ENCODE measurements at places on chromosomes 12 and 14. TPM values are rescaled to one million over a fixed set of nuclear protein-coding genes. Genes with fewer than 3 reads are reported as not detected.

DNA sequence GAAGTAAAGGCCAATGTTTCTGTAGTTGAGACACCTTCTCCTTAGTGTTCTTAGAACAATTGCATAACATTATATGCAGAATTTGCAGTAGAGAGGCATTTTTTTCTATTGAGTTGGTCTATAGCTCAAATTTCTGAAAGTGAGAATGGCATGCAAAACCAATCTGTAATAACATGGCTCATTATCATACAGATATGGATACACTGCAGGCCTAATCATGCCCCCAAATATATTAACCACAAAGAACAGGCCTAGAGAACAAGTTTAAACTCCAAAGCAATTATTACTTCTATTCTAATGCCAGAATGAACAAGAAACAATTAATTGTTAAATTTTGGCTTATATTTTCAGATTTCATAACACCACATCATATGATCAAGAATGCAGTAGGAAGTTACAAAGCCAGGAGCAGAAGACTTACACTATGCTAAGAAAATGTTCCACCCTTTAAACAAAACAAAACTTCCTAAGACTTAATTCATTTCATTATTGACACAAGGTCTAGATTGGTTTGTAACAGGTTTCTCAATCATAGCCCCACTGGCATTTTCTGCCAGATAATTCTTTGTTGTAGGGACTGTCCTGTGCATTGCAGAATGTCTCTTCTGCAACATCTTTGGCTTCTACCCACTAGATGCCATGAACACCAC lies 26.9 kb downstream of the TMTC1 start:
- H3K36me3 ChIP-seq: peaks cover 24% of the 10 kb centered on the region
- H3K4me3 ChIP-seq: no peak overlapping the region
- no peak overlapping the region for H3K27ac ChIP-seq
- peaks cover 13% of the 10 kb centered on the region for H3K4me1 ChIP-seq
- DNase-seq: no peak
- H3K27me3 ChIP-seq: no peaks in the 10 kb centered on the region

GRCh38 chr12:46921764-46922133 lies 96.0 kb upstream of the SLC38A4 start:
- no peak overlapping the region for H3K27ac ChIP-seq
- no peak overlapping the region for H3K4me3 ChIP-seq
- no peaks in the 10 kb centered on the region for H3K27me3 ChIP-seq
- no peak for DNase-seq

DNA sequence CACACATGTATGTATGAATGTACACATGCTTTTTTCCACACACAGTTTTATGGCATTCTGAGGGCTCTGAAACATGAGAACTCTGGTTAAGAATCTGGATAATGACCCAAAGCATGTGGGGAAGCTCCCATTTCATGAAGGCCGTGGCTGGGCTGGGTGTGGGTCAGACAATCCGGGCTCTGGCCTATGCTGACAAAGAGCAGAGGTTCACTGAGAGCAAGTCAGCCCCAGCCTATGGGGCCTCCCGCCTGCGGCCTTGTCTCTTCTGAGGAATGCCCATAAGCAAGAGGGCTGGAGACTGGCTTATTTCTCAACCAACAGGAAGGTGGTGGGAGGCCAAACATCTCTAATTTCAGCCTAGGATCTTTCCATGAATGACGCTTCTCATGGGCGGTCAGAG lies 8.5 kb downstream of the MYH6 start:
- no peaks in the 10 kb centered on the region for H3K4me1 ChIP-seq
- H3K36me3 ChIP-seq: peaks cover 39% of the 10 kb centered on the region
- peak; percentile 25 for DNase-seq

GRCh38 chr14:76371066-76371465 lies 4.9 kb upstream of the ESRRB start:
- H3K4me3 ChIP-seq: no peak overlapping the region
- no peaks in the 10 kb centered on the region for H3K36me3 ChIP-seq
- H3K4me1 ChIP-seq: peaks cover 2% of the 10 kb centered on the region
- no peaks in the 10 kb centered on the region for H3K27me3 ChIP-seq
- no peak for DNase-seq
- H3K27ac ChIP-seq: no peak overlapping the region

- DNase-seq: no peak
- H3K4me3 ChIP-seq: no peak overlapping the region
- H3K27me3 ChIP-seq: no peaks in the 10 kb centered on the region
- H3K4me1 ChIP-seq: no peaks in the 10 kb centered on the region
Observed at GRCh38 chr14:23939607-23940326, 13.8 kb upstream of the DHRS4 start.

DNA sequence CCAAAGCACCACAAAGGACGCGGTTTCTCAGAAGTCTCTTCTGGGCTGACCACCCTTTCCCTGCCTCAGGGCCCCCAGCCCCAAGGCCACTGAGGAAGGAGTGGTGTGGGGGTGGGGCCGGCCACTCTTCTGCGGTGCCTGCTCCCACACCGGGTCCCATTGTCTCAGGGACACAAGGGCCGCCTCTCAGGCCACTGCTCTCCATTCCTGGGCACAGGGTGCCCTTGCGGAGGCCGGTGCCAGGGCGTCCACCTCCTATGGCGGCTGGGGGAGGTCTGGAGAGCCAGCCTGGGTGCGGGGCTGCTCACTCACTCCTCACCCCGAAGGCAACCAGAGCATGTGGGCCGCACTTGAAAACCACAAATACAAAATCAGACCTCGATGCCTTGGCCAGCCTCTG lies 44.1 kb downstream of the PRIMA1 start:
- H3K36me3 ChIP-seq: no peaks in the 10 kb centered on the region
- peak overlapping the region; percentile 81 for H3K27ac ChIP-seq
- H3K4me1 ChIP-seq: no peaks in the 10 kb centered on the region
- no peak overlapping the region for H3K4me3 ChIP-seq
- no peaks in the 10 kb centered on the region for H3K27me3 ChIP-seq

DNA sequence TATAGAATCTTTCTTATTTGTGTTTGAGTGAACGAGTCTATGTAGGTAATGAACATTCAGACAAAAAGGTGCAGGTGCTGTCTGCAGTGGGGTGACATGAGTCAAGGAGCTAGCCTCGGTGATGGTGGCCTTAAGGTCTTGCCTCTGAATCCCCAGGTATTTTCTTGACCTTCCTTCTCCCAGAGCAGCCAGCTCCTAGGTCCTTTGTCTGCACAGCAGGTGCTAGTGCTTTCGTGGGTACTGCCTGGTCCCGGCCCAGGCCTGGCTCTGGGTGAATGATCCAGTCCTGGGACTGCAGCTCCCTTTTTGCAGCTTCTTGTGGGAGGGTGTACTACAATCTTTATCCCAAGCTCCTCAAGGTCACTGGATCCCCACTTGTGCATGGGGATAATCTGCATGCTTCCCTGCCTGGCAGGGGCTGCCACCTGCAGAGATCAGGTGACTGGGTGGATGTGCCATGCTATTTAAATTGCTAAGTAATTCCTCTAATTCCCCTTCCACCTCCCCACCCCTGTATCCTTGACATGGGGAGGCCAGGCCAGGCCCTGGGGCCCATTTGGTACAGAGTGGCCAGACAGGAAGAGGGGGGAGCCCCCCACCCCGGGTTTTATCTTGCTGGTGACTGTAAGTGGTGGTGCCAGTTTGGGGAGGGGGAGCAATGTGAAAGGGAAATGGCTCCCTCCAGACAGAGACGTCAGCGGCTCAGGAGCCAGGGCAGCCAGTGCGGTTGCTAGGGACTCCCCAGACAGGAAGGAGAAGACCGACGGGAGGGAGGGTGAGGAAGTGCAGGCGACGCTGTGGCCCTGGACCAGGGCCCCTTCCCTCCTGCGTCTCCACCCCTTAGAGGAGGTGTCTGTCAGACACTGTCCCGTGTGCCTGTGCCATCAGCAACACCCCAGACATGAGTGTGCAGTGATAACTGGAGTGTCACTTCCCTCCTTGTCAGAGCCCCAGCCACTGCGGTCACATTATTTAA lies 6.7 kb downstream of the VASH1 start:
- no peaks in the 10 kb centered on the region for H3K36me3 ChIP-seq
- DNase-seq: peak; percentile 84
- peaks cover 81% of the 10 kb centered on the region for H3K4me1 ChIP-seq

Gene GNB3
- total RNA-seq: 2.5 TPM

Gene TCP11L2
- total RNA-seq: 60.8 TPM

Gene SOAT2
- 0.27 TPM for total RNA-seq

Gene DHRS2
- not detected for total RNA-seq

Gene CCNK
- 25.9 TPM for total RNA-seq

Gene FAR2
- total RNA-seq: 4.6 TPM

Data from heart left ventricle (tissue), 16 donors.